Hematopoietic multipotent progenitor cell treated with erythropoietin and hydrocortisone succinate and interleukin-3 and kit ligand, for 17 days (in vitro differentiated cells): ENCODE measurements at places on chromosomes 7 and 10.

DNA sequence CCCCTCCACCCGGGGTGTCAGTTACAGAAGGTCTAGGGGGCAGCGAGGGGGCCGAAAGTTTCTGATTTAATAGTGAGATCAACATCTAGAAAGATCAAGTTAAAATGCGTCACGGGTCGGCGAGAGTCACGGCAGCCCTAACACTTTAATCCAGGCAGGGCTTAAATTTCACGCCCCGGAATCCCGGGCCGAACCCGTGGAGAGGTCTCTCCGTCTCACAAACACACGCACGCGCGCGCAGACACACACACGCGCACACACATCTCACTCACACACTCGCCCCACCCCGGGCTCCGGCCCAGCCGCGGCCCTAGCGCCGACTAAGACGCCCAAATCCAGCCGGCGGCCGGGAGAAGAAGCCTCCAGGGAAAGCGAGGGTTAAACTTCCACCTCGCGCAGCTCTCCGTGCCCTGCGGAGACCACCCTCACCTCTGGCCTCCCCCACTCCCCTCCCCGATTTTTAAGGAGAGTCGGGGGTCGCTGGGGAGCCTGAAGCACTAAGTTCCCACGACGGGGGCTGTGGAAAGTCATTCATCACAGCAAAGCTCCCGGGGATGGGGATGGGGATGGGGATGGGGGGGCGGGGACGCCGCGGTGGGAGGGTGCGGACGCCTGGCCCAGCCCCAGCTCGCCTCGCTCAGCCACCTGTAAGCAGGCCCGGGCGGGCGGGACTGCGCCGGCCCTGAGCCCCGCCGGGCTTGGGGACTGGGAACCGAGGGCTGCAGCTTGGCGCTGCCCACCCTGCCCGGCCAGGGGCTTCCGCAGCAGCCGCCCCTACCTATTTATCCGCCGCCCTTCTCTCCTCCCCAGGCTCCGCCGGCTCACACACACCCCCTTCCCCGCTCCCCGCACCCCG lies 1.6 kb downstream of the PDGFA start:
- no peak for DNase-seq

DNA sequence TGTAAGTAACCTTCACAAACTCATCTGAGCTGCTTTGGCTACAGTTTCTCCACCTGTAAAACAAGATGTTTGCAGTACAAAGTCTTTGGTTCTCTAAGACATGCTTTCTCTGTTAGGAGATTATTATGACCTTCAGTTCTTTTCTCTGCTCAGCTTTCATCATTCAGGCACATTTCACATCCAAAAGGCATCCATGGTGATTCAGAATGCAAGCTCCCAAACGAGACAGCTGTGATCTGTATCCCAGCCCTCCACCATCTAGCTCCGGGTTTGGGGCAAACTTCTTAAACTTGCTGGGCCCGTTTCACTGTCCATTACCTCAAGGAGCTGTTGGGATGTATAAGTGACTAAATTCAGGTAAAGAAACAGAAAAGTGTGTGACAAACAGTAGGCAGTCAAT lies 95.8 kb upstream of the COL1A2 start:
- no peak for DNase-seq

DNA sequence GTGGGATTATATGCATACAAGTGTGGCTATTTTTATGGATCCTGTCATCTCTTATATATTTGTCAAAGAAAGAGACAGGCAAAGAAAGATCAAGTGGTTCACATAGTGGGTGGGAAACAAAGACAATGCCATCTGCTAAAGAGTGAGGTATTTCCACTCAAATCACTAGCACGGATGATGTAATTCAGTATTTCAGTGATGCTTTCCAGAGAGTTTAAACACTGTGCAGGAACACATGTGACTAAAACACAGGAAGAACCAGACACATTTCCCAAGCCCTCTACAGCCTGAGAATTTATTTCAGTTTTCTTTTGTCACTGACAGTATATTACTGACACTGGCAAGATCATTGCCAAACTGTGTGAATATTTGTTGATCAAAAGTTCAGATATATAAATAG lies 885.7 kb upstream of the CELF2 start:
- no peak for DNase-seq

- no peak for DNase-seq
Measured at GRCh38 chr7:110309941-110310340, 781.0 kb upstream of the LRRN3 start.

- no peak for DNase-seq
Measured at GRCh38 chr10:132774902-132775863, 10.8 kb downstream of the NKX6-2 start.

- no peak for DNase-seq
Measured at GRCh38 chr7:46652317-46652716, 731.2 kb upstream of the IGFBP3 start.

- no peak for DNase-seq
Measured at GRCh38 chr7:81408728-81409127, 361.1 kb downstream of the HGF start.

DNA sequence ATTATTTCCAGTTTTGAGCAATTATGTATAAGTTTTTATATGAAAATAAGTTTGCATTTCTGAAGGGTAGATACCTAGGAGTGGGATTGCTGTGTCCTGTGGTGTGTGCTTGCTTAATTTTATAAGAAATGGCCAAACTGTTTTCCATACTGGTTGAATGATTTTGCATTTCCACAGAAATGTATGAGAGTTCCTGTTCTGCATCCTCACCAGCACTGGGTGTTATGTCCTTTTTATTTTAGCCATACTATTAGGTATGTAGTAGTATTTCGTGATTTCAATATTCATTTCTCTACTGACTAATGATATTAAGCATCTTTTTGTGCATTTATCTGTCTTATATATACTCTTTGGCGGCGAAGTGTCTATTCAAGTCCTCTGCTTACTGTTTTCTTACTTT lies 22.3 kb downstream of the CAPZA2 start:
- no peak for DNase-seq

- no peak for DNase-seq
Measured at GRCh38 chr10:114215033-114215432, 24.0 kb upstream of the VWA2 start.
